Muscle of leg (tissue), 16 donors: ENCODE measurements at places on chromosomes 2 and 18. TPM values are rescaled to one million over a fixed set of nuclear protein-coding genes. Genes with fewer than 3 reads are reported as not detected.

The CGREF1 gene
- total RNA-seq: 6.7 TPM

The RIT2 gene
- not detected for total RNA-seq

The MYO7B gene
- 0.31 TPM for total RNA-seq

The MAP3K19 gene
- not detected for total RNA-seq

The PAX3 gene
- total RNA-seq: 0.71 TPM

The DTNB gene
- 3.7 TPM for total RNA-seq

The CD28 gene
- 3.9 TPM for total RNA-seq

The CDH20 gene
- total RNA-seq: 0.80 TPM

The COL6A3 gene
- 370 TPM for total RNA-seq

The SUPT7L gene
- 25.8 TPM for total RNA-seq

The CRYGD gene
- total RNA-seq: not detected

The FRZB gene
- total RNA-seq: 19.2 TPM

The RBMS1 gene
- total RNA-seq: 51.9 TPM

The TNS1 gene
- total RNA-seq: 68.1 TPM

The CNRIP1 gene
- total RNA-seq: 21.1 TPM

The TMEM185B gene
- total RNA-seq: 8.9 TPM

The ATP6V1B1 gene
- 0.62 TPM for total RNA-seq

The OST4 gene
- 376 TPM for total RNA-seq

The PSD4 gene
- total RNA-seq: 1.6 TPM

The REEP1 gene
- 48.0 TPM for total RNA-seq

The SCN9A gene
- 5.2 TPM for total RNA-seq

The ANKZF1 gene
- total RNA-seq: 21.5 TPM

The FAM110C gene
- 0.71 TPM for total RNA-seq

The ALPG gene
- not detected for total RNA-seq

The NEUROD1 gene
- not detected for total RNA-seq

The KANSL3 gene
- 32.2 TPM for total RNA-seq

The DPP10 gene
- total RNA-seq: 0.27 TPM

The ACMSD gene
- not detected for total RNA-seq

The EFHD1 gene
- total RNA-seq: 7.0 TPM

The FARSB gene
- total RNA-seq: 14.6 TPM

The PLGLB2 gene
- total RNA-seq: 0.80 TPM

The ACTR3 gene
- total RNA-seq: 107 TPM

The GPAT2 gene
- 2.4 TPM for total RNA-seq

The EN1 gene
- total RNA-seq: 3.7 TPM

The TRIM43 gene
- total RNA-seq: not detected

The RAMP1 gene
- 41.5 TPM for total RNA-seq

The RAB31 gene
- total RNA-seq: 19.6 TPM

The ID2 gene
- 39.7 TPM for total RNA-seq
